ENCODE measurements at places on chromosomes 6 and 20. TPM values are rescaled to one million over a fixed set of nuclear protein-coding genes. Genes with fewer than 3 reads are reported as not detected.

GRCh38 chr20:24915440-24915839 is 33.6 kb upstream of the CST7 start:
- peaks cover 10% of the 10 kb centered on the region for H3K4me1 ChIP-seq
- DNase-seq = no peak
- no peak overlapping the region for H3K27ac ChIP-seq

- DNase-seq = no peak
- no peak overlapping the region for H3K4me3 ChIP-seq
- no peak overlapping the region for H3K27ac ChIP-seq
- no peaks in the 10 kb centered on the region for H3K27me3 ChIP-seq
- peaks cover 4% of the 10 kb centered on the region for H3K4me1 ChIP-seq
- no peaks in the 10 kb centered on the region for H3K36me3 ChIP-seq
These were observed 87.4 kb downstream of the ZHX3 start for GRCh38 chr20:41230136-41230535.

BAG2 gene
- 4.6 TPM for total RNA-seq

GRCh38 chr6:112150363-112150762 is 63.0 kb downstream of the FAM229B start:
- no peaks in the 10 kb centered on the region for H3K27me3 ChIP-seq
- H3K36me3 ChIP-seq = no peaks in the 10 kb centered on the region
- no peak overlapping the region for H3K4me3 ChIP-seq
- H3K27ac ChIP-seq = no peak overlapping the region
- DNase-seq = no peak
- peaks cover 19% of the 10 kb centered on the region for H3K4me1 ChIP-seq

HLA-F gene
- total RNA-seq = not detected

TMEM151B gene
- 1.2 TPM for total RNA-seq

PDYN gene
- total RNA-seq = not detected

DNA sequence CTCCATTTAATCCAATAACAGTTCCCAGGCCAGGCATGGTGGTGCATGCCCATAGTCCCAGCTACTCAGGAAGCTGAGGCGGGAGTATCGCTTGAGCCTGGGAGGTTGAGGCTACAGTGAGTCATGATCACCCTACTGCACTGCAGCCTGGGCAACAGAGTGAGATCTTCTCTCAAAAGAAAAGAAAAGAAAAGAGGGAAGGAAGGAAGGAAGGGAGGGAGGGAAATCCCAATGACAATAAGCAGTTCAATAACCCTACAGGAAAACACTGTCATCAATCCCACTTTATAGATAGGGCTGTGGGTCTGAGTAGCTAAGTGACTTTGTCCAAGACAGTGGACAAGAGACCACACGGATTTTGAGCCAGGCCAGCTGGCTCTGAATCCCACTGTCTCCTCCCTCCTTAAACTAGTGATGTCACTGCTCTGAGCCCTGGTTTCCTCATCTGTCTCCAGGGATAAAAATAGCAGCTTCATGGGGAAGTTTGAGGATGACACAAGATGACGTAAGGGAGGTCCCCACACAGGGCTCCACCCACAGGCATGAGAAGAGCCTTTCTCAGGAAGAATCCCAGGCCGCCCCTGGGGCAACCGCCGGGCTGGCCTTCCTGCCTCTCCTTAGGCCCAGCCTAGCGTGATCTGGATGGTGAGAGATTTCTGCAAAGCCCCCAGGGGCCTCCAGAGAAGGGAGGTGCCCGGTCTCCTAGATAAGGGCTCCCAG is 7.2 kb upstream of the TRIB3 start:
- H3K4me3 ChIP-seq = no peak overlapping the region
- H3K27me3 ChIP-seq = no peaks in the 10 kb centered on the region
- no peaks in the 10 kb centered on the region for H3K36me3 ChIP-seq
- no peaks in the 10 kb centered on the region for H3K4me1 ChIP-seq

DNA sequence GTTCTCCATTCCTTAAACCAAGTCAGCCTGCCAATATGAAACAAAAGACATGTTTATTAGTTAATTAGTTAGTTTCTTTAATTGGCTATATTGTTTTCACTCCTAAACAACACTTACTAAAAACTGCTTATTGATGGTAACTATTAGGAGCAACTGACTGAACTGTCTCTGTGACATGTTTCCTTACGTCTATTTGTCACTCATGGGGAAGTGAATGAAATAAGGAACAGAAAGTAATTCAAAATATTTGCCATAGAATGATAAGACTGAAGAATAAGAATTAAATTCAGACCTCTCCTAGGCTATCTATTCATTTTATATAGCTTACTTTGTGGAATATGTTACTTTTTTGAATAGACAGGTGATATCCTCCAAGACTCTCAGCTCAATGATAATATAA is 217.2 kb downstream of the LAMA2 start:
- H3K36me3 ChIP-seq = no peaks in the 10 kb centered on the region
- no peak overlapping the region for H3K4me3 ChIP-seq
- DNase-seq = no peak

Data from SJCRH30 (cell line).